ENCODE measurements at places on chromosomes 3 and 15.

DNA sequence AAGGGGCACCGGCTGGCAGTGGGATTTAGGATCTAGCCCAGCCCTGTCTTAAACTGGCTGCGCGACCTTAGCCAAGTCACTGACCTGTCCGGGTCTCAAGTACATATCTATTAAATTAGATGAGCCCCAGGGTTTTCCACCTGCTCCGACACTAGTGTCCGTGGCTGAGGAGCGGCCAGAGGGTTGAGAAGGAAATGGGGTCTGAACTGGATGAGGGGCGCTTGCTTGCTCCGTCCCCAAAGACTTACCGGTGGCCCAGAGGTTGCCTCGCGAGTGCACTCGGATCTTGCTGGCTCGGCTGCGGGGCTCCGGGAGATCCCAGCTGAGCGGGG lies 285 bp downstream of the NMB start:
- no peak for DNase-seq

DNA sequence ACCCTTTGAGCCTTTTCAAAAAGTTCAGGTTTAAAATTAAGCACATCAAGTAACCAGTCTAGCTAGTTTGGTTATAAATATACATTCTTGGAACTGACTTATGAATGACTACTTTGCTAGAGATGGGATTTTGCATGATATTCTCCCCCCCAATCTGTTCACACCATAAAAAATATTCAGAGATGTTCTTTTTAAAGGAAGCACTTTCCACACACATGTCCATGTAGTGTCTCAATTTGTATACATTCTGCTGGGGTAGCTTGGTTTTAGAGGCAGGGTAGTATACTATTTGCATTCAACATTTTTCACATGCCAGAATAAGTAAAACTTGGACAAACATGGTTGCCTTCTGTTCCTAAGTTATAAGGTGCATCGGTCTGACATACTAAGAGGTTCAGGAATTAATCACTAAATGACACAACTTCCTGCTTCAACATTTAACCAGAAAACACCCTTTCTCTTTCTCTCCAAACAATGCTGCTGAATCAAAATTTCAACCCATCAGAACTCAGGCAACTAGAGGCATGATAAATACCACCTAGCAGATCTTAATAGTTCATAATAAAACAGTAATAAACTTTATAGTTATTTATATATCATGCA lies 57.0 kb downstream of the SUMF1 start:
- no peak for DNase-seq

GRCh38 chr3:17795711-17796110 lies 53.3 kb upstream of the TBC1D5 start:
- no peak for DNase-seq

- no peak for DNase-seq
These were observed 43.5 kb upstream of the RAF1 start for GRCh38 chr3:12707449-12707848.

DNA sequence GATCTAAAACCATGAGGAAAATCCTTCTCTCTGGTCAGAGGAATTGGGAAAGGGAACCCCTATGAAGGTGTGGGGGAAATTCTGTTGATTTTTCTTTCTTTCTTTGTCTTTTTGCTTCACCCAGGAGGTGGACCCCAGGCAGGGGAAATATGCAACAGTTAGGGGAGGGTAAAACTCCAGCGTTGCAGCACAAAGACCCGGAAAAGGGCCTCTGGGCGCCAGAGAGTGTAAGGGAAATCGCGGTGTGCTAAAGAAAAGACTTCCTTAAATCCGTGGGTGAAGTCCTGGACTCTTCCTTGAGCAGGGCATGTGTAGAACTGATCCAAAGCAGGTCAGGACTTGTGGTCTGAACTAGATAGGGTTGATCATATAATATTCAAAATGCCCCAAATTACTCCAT lies 11.1 kb upstream of the TBC1D21 start:
- DNase-seq = no peak

- DNase-seq = no peak
These were observed 81.9 kb upstream of the ADAMTSL3 start for GRCh38 chr15:83571820-83572707.

DNA sequence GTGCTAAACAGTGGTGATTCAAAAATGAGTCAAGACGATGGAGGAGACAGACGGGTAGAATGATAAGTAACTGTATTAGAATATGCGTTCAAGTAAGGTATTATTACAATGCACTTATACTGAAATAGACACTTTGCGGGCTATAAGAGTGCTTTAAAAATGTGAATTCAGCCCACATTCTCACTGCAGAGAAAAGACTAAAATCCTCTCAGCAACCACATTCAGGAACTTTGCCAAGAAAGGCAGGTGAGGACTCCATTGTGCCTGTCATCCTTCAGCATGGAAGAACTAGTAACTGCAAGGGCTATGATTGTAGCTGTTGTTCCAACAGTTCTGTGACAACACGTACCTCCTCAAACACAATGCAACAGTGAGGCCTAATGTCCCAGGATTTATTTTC lies 272.0 kb downstream of the RORA start:
- DNase-seq = peak; percentile 59

- no peak for DNase-seq
These were observed 195.4 kb downstream of the FMN1 start for GRCh38 chr15:32998979-32999672.

DNA sequence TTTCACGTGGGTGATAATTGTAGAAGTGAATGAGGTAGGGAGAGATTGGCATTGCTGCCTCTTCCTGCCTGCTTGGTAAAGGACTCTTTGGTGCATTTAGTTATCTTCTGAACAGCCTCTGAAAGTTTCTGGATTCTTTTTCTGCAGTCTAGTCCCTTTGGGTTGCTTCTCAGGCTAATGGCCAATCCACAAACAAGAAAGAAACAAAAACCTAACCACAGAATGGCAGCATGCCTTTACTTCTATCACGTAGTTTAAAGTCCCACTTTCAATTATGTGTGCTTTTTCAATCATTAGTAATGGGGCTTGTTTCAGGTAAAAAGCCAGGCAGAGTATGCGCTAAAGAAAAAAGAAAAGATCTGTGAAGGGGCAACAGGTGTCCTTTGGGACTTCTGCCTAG lies 7.4 kb downstream of the FGF12 start:
- no peak for DNase-seq

GRCh38 chr3:16309558-16309957 lies 44.5 kb downstream of the OXNAD1 start:
- no peak for DNase-seq

DNA sequence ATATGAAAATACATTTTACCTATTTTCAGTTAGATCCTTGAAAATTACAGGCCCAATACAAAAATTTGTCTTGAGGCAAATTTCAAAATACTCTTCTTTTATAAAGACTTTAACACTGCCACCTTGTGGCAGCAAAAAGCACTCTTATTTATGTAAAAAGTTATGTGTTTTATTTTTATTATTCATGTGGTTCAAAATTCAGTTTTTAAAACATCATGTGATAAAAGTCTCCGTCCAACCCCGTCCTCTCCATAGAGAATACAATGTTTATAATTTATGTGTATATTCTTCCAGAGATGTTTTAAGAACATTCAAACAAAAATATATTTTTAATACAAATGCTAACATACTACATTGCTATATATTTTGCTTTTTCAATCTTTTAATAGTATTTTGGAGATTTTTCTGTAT lies 36.9 kb upstream of the TRIM59 start:
- DNase-seq = peak; percentile 37

DNA sequence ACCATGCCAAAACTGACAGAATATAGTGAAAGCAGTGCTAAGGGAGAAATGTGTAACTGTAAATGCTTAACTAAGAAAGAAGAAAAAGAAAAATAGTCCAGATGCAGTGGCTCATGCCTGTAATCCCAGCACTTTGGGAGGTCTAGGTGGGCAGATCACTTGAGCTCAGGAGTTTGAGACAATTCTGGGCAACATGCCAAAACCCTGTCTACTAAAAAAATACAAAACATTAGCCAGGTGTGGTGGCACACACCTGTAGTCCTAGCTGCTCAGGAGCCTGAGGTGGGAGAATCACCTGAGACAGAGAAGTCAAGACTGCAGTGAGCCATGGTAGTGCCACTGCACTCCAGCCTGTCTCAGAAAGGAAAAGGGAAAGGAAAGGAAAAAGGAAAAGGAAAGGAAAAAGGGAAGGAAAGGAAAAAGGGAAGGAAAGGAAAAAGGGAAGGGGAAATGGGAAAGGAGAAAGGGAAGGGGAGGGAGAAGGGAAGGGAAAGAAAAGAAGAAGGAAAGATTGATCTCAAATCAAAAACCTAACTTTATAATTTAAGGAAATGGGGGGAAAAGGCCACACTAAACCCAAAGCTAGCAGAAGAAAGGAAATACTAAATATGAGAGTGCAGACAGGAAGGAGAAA lies 20.3 kb downstream of the C3orf33 start:
- DNase-seq = no peak

DNA sequence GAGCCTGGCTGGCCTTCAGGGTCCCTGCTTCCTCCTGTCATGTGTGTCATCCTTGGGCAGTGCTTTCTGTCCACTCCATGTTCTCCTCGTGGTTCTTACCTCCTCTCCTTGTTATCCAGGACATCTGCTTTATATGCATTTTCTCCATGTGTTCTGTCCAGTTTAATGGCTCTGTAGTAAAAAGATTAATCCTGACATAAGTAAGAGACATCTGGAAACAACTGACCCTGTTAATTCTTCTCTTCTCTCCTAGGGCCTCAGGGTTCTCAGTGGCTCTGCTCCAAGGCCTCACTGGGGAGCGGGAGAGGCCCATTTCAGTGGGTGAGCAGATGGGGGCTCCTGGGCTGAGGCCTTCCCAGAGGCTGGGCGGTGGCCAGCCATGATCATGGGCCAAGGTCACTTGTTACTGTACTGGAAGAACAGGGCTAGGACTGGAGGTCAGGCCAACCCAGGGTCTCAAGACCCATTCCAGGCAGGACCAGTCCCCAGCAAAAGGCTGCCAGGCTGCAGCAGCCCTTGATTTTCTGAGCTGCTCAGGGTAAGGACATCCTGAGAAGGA lies 20.2 kb upstream of the CDCP1 start:
- no peak for DNase-seq

GRCh38 chr3:195036203-195036505 lies 234.8 kb downstream of the XXYLT1 start:
- DNase-seq = no peak

GRCh38 chr15:29379647-29380046 lies 110.0 kb upstream of the NSMCE3 start:
- DNase-seq = no peak

DNA sequence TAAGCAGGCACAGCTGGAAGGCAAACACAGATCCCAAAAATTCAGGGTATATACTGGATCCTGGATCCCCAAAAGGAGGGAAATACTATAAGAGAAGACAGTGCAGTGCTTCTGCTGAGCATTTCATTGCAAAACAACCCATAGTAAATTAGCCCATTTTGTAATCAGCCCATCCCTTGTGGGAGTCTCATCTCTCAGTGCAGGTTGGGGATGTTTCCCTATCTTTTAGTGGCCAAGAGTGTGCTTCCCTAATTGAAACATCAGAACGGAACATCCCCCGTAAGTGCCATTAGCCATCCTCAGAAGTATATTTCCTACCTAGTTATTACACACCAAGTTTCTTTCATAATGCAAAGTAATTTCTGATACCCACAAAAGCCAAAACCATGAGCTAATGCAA lies 11.2 kb upstream of the MTMR14 start:
- DNase-seq = no peak

- DNase-seq = no peak
These were observed 13.5 kb downstream of the RAB6B start for GRCh38 chr3:133881939-133882825.

GRCh38 chr15:98121536-98121935 lies 161.0 kb downstream of the ARRDC4 start:
- DNase-seq = no peak

DNA sequence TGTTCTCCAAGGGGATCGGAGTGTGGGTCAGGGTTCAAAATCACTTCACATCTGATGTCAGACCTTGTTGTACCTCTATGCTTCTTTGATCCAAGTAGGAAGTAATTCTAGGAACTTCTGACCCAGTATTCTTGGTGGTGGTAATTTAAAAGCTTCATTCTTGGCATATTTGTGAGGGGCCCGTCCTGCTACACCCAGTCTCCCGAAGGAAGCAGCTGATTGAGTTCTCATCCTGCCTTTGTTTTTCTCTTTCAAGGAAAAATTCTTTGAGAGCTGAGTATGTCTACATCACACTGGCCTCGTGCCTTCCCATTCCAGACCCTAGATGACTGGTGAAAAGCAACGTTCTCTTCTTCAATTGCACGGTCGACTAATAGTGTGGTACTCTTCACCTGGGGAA lies 234.4 kb upstream of the TPRG1 start:
- no peak for DNase-seq

DNA sequence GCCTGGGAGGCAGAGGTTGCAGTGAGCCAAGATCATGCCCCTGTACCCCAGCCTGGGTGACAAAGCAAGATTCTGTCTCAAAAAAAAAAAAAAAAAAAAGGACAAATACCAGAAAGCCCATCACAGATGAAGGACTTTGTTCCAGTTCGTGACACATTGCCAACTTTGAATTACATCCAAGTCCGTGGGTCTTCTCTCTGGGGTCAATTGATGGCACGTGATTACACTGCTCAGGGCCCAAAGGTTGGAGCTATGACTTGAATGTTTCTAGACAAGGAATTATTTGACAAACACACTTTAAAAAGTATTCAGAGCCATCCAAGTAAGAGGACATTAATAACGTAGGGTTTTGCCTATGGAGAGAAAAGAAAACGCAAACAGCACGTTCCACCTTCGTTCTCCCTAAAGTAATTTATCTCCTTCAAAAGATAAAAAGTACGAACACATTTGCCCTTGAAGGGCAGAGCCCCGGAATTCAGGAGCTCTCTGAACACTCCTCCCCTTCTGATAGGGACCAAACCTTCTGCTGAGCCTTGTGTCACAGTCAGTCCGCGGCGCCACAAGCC lies 31.3 kb upstream of the ST3GAL6 start:
- no peak for DNase-seq

GRCh38 chr3:127172781-127173515 lies 20.0 kb upstream of the PRR23E start:
- DNase-seq = peak; percentile 95

GRCh38 chr3:4716706-4717362 lies 223.7 kb downstream of the ITPR1 start:
- no peak for DNase-seq

DNA sequence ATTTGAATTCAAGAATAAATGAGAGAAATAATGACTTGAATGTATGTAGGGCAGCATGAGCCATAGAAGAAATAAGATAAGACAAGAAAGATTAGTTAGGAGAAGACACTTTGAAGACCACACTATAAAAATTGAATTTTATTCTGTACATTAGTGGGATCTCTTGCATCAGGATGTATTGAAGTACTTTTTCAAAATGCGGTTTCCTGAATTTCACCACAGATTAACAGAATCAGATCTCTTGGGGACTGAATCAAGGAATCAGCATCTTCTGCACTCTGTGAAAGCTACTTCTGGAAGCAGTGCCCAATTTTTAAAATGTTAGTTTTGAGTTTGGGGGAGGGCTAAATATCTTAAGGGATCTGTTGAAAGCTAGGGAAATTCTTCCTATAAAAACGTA lies 763.9 kb upstream of the GOLIM4 start:
- DNase-seq = no peak

DNA sequence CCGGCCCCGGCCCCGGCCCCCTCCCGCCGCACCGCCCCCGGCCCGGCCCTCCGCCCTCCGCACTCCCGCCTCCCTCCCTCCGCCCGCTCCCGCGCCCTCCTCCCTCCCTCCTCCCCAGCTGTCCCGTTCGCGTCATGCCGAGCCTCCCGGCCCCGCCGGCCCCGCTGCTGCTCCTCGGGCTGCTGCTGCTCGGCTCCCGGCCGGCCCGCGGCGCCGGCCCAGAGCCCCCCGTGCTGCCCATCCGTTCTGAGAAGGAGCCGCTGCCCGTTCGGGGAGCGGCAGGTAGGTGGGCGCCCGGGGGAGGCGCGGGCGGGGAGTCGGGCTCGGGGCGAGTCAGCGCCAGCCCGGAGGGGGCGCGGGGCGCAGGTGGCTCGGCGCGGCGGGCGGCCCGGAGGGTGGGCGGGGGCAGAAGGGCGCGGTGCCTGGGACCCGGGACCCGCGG lies 352 bp downstream of the CHRD start:
- no peak for DNase-seq

- DNase-seq = no peak
These were observed 25.0 kb upstream of the TMC3 start for GRCh38 chr15:81398910-81399551.
